ENCODE measurements at places on chromosomes 16 and 17.

DNA sequence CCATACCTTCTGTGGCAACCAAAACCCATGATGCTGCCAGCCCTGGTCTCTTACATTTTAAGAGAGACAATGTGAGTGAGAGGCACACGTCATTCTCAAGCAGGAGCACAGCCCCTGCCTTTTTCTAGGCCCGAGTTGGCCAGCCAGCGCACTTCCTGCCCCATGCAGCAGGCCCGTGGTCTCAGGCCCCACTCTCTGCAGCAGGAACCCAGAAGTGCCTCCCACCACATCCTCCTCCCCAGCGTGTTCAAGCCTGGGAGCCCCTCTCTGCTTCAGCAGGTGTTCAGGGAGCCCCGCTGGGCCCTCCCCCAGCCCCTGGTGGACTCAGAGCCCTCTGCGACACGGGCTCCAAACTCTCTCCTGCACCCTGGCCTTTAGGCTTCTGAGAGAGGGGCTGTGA, 30.5 kb downstream of the ITGAE start:
- no peak for DNase-seq

DNA sequence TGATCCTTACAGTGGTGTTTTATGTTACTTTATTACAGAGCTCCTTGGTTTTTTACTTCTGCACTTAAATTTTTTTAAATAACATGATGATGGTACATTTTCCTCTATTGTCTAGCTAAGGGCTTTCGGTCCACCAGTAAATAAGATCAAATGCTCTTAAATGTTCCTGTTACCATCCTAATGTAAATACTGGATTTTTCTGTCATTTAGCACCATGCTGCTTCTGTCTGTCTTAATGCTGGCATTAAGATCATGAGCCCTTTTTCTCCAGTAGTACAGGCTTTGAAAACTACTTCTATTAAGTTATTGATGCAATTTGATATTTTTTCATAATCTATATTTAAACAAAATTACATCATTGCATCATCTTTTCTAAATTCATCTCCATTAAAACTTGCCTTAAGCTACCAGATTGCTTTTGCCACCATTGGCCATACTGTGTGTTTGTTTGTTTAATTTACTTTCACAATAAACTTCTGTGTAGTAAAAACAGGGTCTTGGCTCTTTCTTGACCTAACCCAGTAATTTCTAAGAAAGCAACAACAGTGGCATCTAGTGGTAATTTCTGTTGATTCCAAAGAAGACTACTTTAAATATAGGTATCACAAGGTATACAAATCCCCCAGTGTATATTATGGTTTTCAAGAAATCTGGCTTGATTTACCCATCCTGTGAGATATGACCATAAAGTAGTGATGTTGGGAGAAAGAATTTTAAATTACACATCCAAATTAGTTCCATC, 9.0 kb upstream of the PHAF1 start:
- DNase-seq: no peak

GRCh38 chr16:59440-60059, 5.9 kb downstream of the SNRNP25 start:
- no peak for DNase-seq

DNA sequence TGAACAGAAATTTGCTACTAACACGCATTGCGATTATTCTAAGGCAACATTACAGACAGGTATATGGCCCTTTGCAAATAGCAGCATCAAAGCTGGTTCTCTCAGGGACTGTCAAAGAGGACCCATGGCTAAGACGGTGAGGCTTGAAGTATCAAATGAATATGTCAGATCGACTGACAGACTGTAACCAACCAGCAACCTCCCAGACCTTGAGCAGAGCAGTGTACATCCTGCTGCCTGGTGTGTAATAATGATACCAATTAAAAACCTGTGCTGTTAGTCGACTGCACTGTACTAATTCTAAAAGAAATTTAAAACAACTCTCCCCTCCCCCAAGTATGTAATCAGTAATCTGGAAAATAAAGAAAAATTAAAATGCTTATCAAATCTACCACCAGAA, 35.9 kb upstream of the GHDC start:
- no peak for DNase-seq

GRCh38 chr17:3986270-3986938, 22.2 kb upstream of the ATP2A3 start:
- no peak for DNase-seq

GRCh38 chr17:67049025-67049739, 4.8 kb downstream of the CACNG1 start:
- DNase-seq: no peak

DNA sequence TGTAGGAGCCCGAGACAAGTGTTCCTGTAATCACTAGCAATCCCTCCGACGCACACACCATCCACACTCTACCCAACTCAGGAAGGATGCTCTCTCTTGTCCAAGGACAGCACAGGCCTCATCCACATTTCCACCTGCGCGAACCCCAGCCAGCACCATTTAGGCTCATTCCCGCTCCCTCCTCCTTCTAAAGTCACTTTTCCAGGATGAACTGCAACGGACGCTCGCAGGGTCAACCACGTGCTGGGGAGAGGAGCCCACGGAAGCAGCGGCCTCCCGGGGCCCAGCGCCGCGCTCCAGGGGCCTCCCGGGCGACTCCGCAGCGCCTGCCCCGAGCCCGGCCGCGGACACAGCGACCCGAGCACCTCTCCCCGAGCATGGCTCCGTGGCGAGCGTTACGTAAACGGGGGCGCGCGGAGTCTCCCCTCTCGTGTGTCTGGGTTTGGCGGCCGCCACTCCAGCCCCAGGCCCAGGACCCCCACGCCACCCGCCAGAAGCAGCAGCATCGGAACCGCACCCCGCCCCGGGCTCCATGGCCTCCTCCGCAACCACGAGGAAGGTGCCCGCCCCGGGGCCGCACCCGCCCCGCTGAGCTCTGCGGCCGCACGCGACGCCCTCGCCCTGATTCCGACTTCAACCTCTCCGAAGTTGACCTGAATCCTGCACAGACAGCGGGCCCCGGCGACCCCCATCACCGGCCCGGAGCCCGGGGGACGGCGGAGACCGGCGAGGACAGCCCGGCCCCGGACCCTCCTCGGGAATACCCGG, 668 bp downstream of the USP36 start:
- no peak for DNase-seq

GRCh38 chr16:583815-584591, 5.9 kb upstream of the RAB40C start:
- DNase-seq: no peak

DNA sequence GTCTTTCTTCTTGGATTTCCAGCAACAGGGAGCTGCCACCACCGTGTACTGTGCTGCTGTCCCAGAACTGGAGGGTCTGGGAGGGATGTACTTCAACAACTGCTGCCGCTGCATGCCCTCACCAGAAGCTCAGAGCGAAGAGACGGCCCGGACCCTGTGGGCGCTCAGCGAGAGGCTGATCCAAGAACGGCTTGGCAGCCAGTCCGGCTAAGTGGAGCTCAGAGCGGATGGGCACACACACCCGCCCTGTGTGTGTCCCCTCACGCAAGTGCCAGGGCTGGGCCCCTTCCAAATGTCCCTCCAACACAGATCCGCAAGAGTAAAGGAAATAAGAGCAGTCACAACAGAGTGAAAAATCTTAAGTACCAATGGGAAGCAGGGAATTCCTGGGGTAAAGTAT, 389.0 kb downstream of the MAF start:
- DNase-seq: no peak
